ENCODE measurements at places on chromosomes 7 and 10.

DNA sequence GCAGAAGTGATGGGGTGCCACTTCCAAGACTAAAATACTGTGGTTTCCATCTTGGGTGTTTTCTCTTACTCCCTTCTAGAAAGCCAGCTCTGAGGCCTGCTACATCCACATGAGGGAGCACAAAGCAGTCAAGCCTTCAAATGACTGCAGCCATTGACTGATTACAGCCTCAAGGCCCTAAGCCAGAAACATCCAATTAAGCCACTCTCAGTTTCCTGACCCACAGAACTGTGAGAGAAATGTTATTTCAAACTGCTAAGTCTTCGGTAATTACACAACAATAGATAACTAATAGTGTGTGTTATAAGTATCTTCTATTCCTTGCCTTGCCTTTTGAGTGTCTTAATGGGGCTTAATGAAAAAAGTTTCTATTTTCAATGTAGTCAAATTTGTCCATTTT is 24.8 kb downstream of the BRAF start:
- no peak for DNase-seq

- no peak for DNase-seq
Measured at GRCh38 chr10:104279550-104280259, 10.7 kb downstream of the GSTO2 start.

- DNase-seq = no peak
Measured at GRCh38 chr7:90216080-90216674, 4.6 kb downstream of the STEAP2 start.

GRCh38 chr7:51187941-51188340 is 128.7 kb downstream of the COBL start:
- DNase-seq = no peak

GRCh38 chr10:71270301-71271220 is 48.5 kb upstream of the SLC29A3 start:
- peak; percentile 59 for DNase-seq

DNA sequence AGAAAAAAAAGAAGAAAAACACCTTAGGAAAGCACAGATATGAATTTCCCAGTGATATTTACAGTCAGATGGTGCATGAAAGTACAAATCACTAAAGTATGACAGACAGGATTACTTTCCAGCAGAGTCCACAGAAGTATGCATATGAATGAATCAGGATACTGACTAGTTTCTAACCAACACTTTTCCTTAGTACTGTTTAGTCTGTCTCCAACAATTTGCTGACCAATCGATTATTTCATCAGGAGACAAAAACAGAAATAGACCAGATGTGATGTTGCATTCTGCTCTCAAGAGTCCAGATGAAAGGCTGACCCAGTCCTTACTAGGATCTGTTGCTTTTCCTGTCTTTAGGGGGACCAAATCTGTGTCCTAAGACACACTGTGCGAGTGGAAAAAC is 14.6 kb downstream of the SLC35B4 start:
- DNase-seq = no peak

- no peak for DNase-seq
Measured at GRCh38 chr10:72785409-72785808, 93.5 kb downstream of the MCU start.

DNA sequence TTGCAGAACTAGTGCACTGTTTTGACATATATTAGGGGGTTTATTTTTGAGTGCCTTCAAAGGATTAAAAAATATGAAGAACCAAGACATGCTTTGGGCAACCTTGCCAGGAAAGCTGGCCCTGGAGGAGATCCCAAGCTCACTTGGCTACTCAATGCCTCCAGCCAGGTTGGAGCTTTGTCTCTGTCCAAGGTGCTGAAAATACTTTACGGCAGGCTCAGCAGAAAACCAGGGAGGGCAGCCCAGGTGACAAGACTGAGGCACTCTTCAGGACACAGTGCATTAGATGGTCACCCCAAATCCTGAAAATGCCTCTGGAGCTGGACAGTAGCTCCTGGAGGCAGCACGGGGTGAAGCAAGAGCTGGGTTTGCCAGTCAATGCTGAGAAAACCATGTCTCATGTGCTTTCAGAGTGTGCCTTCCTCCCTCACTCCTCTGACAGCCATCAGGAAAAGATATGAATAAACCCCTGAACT is 5.8 kb upstream of the KCNH2 start:
- peak; percentile 72 for DNase-seq

DNA sequence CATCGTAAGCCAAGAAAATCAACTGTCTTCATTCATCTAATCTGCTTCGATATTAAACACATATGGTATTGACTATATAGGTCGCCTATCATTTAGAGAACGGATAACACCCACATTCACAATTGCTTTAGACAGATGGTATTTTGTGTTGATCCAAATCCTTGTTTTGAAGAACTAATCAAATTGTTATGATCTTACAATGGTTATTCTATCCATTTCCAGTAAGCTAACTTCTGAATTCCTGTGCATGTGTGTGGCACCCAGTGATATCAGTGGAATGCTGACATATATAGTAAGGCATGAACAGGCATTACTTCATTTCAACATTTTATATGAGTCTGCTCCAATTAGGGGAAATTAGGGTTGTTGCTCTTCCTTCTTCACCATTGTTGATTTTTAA is 98.8 kb downstream of the SEMA3E start:
- DNase-seq = no peak
